ENCODE measurements at places on chromosomes 1 and 21. TPM values are rescaled to one million over a fixed set of nuclear protein-coding genes. Genes with fewer than 3 reads are reported as not detected.

The OR2L2 gene
- polyA plus RNA-seq, result 0.01 TPM

The BTBD8 gene
- 2.0 TPM for polyA plus RNA-seq

- no peak for DNase-seq
Measured at GRCh38 chr1:65039508-65039907, 73.2 kb upstream of the JAK1 start.

The IQGAP3 gene
- 0.32 TPM for polyA plus RNA-seq

- DNase-seq, result no peak
Measured at GRCh38 chr1:18828224-18828623, 31.2 kb downstream of the TAS1R2 start.

GRCh38 chr1:43447891-43448708 lies 5.6 kb downstream of the HYI start:
- DNase-seq, result no peak

GRCh38 chr1:44661781-44662682 lies 12.2 kb downstream of the TMEM53 start:
- no peak for DNase-seq

- peak; percentile 69 for DNase-seq
Measured at GRCh38 chr1:182604175-182605164, at the start of gene RGS16. TSS of gene RGS16 (minus strand) at chr1:182604389. CDS start at chr1:182604259, 130 bp downstream.

DNA sequence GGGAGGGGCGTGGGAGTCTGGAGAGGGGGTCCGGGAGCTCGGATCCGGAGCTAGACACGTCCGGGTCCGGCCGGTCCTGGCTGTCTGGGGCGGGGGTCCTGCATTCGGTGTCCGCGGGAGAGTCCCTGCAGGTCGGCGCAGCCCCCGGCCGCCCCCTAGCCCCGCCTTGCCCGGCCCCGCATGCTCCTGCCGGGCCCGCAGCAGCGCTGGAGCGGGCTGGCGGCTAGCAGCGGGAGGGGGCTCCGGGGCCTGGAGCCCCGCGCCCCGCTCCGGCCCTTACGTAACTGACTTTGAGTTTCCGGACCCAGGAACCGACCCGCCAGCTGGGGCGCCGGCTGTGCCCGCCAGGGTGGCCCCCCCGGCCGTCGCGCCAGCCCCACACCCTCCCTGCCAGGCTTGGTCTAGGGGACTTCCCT lies 26.9 kb upstream of the EPB41 start:
- no peak for DNase-seq

DNA sequence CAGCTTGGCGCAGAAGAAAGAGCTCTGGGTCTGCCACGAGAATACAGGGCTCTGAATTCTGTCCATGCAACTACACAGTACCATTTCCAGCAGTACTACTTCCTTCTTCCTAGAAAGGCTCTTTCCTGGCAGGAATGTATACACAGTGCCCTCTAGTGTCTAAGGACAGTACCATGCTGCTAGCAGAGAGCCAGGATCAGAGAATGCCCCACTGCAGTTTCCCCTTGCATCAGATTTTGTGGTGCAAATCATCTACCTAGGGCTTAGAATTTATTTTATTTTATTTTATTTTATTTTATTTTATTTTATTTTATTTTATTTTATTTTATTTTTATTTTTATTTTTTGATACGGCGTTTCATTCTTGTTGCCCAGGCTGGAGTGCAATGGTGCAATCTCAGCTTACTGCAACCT lies 50.8 kb downstream of the PAX7 start:
- no peak for DNase-seq

DNA sequence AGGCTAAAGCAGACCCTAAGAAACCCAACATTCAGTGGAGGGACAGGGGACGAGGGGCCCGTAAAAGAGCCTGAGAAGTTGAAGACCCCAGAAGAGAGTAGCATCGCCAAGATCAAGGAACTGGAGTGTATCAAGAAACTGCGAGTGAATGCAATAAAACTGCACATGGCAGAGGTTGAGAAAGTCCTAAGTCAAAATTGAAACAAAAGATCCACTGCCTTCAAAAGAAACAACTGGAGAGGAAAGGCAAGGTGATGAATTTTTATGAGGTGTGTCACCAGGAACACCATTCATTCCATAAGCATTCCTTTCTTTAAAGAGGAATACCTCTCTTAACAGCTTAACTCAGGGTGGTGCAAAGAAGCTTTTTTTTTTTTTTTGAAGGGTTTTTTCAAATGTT lies 38.3 kb upstream of the ADORA3 start:
- DNase-seq, result no peak

DNA sequence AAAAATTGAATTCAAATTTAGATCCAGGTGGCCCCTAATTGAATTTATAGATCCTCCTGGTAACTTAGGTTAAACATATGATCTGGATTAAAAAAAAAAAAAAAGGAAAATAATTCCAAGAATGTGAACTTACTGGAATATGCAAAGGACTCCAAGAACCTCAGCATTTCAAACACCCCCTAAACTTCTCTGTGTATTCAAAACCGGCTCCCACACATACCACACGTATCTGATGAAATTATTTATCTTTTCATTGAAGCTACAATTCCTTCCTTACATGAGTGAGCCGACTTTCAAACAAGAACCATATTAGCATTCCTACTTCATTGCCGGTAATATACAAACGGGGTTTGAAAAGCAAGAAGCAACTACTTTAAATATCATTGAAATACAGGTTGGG lies 61.4 kb upstream of the FMN2 start:
- no peak for DNase-seq

DNA sequence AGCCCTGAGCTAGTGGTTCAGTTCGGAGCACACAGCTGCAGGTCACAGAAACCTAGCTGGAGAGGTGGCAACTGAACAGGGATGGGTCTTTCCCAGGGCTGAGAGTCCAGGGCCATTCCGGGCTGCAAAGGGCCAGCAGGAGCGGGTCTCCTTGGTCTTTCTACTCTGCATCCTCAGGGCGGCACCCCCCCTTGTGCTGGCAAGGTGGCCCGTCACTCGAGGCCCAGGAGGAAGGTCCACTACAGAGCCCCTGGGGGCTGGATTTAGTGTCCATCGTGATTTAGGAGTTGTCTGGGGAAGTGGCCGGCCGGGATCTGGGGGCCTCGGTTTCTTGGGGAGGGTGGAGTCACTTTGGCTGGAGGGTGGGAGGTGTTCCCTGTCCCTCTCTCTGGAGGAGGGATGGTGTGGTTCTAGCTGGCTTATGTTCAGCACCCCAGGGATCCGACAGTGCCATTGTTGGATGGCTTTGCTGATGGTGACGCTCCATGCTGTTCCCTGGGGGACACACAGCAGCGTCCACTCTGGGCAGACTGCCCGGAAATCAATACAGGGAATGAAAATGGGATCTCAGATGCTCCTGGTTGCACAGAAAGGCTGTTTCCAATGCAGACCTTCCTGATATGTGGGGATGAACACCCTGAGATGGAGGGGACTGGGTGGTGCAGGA lies 64.4 kb downstream of the UMODL1 start:
- no peak for DNase-seq

The PPFIA4 gene
- polyA plus RNA-seq, result 1.3 TPM

The PLPPR4 gene
- 25.4 TPM for polyA plus RNA-seq

- no peak for DNase-seq
Measured at GRCh38 chr1:103547840-103548239, 22.3 kb downstream of the RNPC3 start.

DNA sequence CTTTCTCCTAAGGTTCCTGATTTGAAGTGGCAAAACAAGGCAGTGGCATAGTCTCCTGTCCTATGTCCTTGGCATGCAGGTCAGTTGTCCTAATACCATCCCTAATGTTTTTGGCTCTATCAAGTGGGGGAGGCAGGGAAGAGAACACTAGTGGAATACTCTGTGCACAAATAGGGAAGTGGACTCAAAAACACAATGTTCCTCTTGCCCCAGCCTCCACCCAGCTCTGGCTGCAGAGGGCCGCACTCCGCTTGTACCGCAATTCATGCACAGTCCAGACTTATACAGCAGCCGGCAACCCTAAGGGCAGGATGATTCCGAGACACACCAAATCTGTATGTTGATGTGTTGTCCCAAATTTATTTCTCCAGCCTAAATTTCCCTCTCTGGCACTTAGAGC lies 14.5 kb downstream of the PLEKHO1 start:
- no peak for DNase-seq

GRCh38 chr1:1804301-1804700 lies 26.0 kb upstream of the NADK start:
- no peak for DNase-seq

DNA sequence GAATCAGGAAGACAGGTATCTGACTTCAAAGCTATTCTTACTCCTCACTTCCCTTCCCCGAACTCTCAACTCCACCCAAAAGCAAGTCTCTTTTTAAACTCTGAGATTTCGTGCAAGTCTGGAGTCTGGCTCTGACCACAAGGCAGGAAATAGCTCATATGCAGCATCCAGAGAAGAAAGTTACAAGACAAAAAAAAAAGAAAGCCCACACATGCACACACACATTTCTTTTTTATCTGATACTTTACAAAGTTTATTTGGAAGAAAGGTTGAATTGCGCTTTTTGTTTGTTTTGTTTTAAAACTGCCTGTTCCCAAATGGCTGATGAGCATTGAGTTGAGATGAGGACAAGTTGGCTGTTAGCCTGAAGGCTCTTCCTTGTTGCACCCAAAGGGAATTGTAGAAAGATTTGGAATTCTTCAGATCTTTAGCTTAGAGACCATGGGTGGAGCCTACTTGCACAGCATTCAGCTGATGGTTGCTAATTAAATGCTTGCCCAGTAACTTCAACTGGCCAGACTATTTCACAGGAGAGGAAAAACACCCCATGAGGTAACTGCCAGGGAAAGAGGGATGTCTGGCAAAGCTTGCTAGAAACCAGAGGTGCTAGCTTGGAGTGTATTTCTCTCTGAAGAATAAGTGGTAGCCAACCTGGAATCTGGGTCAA lies 490.3 kb downstream of the TTLL7 start:
- peak; percentile 55 for DNase-seq

GRCh38 chr1:19771350-19771749 lies 28.4 kb downstream of the TMCO4 start:
- DNase-seq, result no peak

The SLC44A3 gene
- 9.4 TPM for polyA plus RNA-seq

DNA sequence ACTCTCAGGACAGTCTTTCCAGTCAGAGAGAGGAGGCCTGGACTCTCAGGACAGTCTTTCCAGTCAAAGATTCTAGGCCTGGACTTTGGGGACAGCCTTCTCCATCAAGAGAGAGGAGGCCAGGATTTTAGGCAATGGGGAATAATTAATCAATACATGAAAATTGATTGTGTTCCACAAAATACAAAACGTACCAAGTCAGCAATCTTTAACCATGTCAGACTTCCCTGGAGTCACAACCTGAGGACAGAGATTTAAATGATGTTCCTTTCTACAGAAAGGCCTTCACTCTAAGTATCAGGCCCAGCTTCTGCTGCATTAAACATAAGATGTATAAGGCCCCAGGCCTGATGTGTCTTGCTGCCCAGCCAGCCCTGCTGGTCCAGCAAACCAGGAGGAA lies 27.0 kb upstream of the GPR157 start:
- no peak for DNase-seq

The KANK4 gene
- polyA plus RNA-seq, result 0.57 TPM

The LCE1C gene
- not detected for polyA plus RNA-seq

Measured in urinary bladder (tissue), 4 donors.